ENCODE measurements at places on chromosomes 4 and X.

- no peak for DNase-seq
These were observed 646.5 kb downstream of the GABRG1 start for GRCh38 chr4:45477311-45477733.

DNA sequence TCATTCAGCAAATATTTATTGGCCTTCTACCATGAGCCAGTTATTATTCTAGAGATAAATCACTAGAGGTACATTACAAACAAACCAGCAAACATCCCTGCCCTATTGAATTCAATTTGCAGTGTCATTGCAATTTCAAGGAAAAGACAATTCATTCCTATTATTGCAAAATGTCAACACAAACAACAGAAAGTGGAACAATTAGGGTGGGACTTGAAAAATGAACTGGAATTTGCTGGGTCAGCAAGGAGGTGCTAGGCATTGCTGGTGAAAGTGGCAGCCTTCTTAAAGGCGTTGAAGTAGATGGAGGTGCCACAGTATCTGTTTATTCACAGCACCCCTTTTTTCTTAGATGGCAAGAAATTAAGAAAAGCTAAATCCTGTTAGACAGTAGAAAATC lies 224.0 kb upstream of the BMP3 start:
- DNase-seq, result no peak

DNA sequence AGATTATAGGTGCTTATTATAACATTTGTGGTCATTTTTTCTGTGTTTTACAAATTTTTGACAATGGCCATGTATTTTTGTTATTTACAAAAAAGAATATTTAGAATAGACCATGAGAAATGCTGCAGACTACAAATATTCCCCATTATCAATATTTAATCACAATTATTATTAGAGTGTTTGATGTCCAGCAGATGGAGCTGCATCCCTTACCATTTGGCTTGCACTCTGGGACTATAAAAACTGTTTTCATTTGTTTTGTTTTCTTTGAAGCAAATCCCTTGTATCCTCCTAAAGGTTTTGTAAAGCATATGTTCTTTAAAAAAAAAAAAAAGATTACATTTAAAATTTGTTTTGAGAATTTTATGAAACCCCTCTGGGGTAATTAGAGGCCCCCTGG lies 85.6 kb upstream of the CXorf66 start:
- DNase-seq, result peak; percentile 43

DNA sequence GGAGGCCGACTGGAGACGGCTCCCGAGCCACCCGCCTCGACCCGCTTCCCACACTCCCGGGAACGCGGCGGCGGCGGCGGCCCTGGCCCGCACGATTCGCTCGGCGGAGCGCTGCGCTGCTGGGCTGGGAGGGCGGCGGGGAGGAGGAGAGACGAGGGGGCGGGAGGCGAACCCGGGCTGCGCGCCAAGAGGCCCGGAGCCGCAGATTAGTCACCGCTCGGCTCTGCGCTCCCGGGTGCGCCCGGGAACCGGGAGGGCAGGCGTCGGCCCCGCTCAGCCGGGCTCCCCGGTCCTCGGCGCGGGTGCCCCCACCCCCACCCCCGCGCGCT lies 11.2 kb upstream of the BCOR start:
- peak; percentile 85 for DNase-seq

- DNase-seq, result no peak
These were observed 134.5 kb downstream of the COL4A6 start for GRCh38 chrX:108303682-108304081.

DNA sequence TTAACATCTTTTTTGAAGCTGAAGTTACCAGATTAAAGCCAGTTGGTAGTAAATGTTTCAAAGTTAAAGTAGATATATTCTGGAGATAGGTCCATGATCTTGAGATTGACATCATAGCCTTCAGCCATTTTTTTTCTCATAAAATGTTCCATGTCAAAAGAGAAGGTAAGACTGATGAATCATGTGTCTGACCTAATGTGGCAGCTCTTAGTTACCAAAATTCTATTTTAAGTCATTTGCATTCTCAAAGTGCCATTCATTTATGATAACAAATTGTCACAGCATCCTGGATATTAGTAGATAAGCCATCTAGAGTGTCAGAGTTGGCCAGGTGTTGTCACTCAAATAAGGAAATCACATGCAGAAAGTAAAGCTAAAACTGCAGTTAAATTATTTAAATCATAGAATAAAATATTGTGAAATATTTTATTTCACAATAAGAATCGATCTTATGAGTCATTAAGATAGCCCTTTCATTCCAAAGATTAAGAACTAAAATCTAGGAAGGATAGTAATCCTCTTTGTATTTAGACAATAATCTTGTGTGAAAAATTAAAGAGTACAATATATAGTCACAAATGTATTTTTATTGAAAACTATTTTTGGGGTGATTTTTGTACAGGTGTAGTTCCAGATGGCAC lies 65.7 kb upstream of the ADAD1 start:
- DNase-seq, result peak; percentile 15

GRCh38 chrX:88613338-88613737 lies 133.7 kb upstream of the CPXCR1 start:
- peak; percentile 5 for DNase-seq

DNA sequence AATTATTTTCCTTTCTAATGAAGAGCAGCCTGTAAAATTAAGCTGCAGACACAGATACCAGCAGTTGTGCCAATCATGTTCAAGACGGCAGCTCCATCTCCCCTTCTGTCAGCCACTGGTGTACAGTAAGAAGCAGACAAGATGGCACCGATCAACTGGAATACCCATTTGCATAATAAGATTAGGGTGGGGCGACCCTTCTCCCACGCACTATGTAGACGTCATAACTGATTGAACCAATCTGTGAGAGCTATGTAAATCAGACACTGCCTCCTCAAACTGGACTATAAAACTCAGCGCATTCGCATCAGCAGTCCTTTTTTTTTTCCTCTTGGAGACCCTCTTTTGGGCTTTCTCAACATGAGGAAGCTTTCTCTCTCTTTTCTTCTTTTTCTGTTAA lies 40.4 kb upstream of the INTS6L start:
- no peak for DNase-seq

DNA sequence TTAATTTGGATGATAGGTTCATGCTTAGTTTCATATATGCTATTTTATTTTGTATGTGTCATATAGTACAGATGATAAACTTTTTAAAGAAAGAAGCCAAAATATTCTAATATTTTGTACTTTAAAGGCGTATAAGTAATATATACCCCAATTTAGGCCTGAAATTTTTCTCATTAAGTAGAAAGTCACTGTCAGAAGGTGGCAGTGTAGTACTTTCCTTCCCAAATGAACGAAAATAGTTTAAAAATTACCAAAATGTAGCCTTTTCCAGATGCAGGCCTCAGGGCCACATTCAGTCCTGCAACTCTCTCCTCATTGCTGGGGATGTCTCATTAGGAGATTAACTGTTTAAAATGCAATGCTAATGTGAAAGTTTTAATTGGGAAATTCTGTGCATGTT lies 1263.6 kb downstream of the C4orf33 start:
- peak; percentile 24 for DNase-seq

Data from GM23248 (cell line).